ENCODE measurements at places on chromosomes 1 and 21. TPM values are rescaled to one million over a fixed set of nuclear protein-coding genes. Genes with fewer than 3 reads are reported as not detected.

The CELA3B gene
- total RNA-seq, result 6.7 TPM

The UBXN10 gene
- 19.2 TPM for total RNA-seq

The AZIN2 gene
- total RNA-seq, result 12.8 TPM

The NUF2 gene
- total RNA-seq, result 7.2 TPM

The WNT2B gene
- 5.5 TPM for total RNA-seq

The AGO4 gene
- total RNA-seq, result 18.9 TPM

The TSACC gene
- total RNA-seq, result not detected

The LINGO4 gene
- total RNA-seq, result 0.40 TPM

The ERG gene
- total RNA-seq, result 30.3 TPM

The PADI2 gene
- 2.1 TPM for total RNA-seq

DNA sequence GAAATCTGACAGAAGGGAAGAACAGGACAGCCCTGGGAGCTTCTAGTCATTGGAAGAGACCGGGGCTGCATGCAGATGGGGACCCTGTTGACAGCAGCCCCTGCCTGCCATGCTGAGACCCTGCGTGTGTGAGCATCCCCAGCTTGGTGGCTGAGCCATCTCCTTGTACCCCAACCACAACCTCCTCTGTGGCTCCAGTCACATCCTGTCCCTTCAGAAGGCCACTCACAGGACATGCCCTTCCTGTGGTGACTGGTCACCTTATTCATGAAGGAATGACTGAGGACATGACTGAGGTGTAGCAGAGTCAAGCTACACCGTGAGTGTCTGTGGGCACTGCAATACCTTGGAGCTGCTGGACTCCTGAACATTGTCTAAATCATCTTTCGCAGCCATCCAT lies 141.8 kb upstream of the ERRFI1 start:
- H3K27ac ChIP-seq, result peak overlapping the region; percentile 26
- DNase-seq, result no peak
- H3K4me3 ChIP-seq, result no peak overlapping the region

DNA sequence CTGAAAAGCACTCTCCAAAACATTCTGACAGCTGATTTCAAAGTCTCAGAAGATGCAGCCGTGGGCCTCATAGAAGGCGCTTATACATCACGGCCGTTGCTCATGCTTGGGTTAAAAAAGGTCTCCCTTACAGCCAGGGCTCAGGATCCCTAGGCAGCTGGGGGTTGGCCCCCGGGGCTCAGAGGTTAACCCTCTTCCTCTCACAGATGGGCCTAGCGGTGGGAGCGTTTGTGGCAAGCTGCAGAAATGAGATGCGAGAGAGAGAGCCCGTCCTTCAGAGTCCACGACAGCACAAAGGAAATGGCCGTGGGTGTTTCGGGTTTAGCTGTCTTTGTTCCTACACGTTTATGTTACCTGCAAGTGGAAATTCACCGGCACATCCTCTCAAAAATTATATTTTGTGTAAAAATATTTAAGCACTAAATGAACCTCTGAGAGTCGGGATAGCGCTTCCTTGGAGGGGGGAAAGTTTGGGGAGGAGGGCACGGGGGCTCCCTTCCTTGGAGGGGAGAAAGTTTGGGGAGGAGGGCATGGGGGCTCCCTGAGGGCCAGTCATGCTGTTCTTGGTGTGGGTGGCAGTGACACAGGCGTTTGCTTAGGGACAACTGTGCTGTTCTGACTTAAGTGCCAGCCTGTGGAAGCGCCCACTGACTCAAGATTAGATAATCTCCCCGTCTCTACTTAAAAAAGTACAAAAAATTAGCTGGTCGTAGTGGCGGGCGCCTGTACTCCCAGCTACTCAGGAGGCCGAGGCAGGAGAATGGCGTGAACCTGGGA lies 20.5 kb upstream of the PRDM15 start:
- no peaks in the 10 kb centered on the region for H3K27me3 ChIP-seq
- H3K4me3 ChIP-seq, result no peak overlapping the region
- H3K27ac ChIP-seq, result no peak overlapping the region
- DNase-seq, result no peak

- H3K27me3 ChIP-seq, result no peaks in the 10 kb centered on the region
- no peaks in the 10 kb centered on the region for H3K4me1 ChIP-seq
- no peak for DNase-seq
- H3K36me3 ChIP-seq, result no peaks in the 10 kb centered on the region
- no peak overlapping the region for H3K27ac ChIP-seq
- H3K4me3 ChIP-seq, result no peak overlapping the region
Observed at GRCh38 chr1:210214573-210215409, 17.8 kb upstream of the SERTAD4 start.

DNA sequence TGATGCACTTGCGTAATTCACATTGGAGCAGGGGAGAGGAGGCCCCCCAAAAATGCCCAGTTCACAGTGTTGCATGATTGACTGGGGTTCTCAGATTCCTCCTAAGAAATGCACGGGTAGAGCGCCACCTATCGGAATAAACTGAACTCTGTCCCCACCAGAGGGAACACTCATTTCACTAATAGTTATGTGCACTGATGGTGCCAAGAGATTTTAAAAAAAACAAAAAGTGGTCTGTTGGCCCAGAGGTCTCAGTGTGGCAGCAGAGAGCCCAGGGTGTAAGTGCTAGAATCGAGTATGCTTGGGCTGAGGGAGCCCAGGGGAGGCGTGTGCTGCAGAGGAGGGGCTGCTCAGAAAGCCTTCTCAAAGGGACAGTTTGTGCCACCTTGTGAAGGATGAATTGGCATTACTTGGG lies 6.9 kb downstream of the PINK1 start:
- no peak overlapping the region for H3K27ac ChIP-seq
- H3K36me3 ChIP-seq, result peaks cover 46% of the 10 kb centered on the region
- H3K4me3 ChIP-seq, result no peak overlapping the region
- DNase-seq, result peak; percentile 64
- H3K27me3 ChIP-seq, result no peaks in the 10 kb centered on the region

GRCh38 chr21:32352526-32352925 lies 40.3 kb downstream of the URB1 start:
- H3K27me3 ChIP-seq, result no peaks in the 10 kb centered on the region
- peaks cover 52% of the 10 kb centered on the region for H3K36me3 ChIP-seq
- H3K27ac ChIP-seq, result no peak overlapping the region
- H3K4me1 ChIP-seq, result no peaks in the 10 kb centered on the region
- DNase-seq, result no peak
- no peak overlapping the region for H3K4me3 ChIP-seq

DNA sequence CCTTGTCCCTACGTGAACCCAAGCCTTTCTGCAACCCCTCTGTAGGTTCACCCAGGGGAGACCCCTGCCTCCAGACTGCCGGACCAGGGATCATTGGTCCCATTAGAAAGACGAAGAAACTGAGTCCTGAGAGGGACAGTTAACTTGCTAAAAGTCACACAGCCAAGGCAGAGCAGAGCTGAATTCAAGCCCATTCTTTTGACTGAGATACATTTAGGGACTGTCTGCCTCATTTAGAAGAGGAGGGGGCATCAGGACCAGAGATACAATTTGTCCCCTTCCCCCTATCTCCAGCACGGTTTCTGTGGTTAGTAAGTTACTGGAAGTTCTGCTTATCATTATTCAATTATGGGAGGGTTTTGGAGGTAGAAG lies 19.1 kb downstream of the KCNQ4 start:
- H3K4me1 ChIP-seq, result peaks cover 22% of the 10 kb centered on the region
- no peaks in the 10 kb centered on the region for H3K27me3 ChIP-seq

GRCh38 chr1:204409836-204410687 lies 1.6 kb downstream of the PPP1R15B start:
- H3K36me3 ChIP-seq, result peaks cover 12% of the 10 kb centered on the region
- DNase-seq, result no peak
- no peaks in the 10 kb centered on the region for H3K27me3 ChIP-seq
- H3K4me1 ChIP-seq, result peaks cover 26% of the 10 kb centered on the region
- peak overlapping the region; percentile 92 for H3K4me3 ChIP-seq

DNA sequence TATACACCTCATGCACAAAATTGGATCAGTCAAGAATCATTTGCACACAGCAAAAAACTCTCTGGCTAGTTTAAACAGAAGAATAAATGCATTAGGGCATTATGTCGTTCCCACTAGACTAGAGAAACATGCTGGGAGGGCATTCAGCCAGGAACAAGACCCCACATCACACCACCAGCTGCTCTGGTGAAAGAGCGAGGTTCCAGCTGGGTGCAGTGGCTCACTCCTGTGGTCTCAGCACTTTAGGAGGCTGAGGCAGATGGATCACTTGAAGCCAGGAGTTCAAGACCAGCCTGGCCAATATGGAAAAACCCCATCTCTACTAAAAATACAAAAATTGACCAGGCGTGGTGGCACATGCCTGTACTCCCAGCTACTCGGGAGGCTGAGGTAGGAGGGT lies 52.1 kb upstream of the BACE2 start:
- no peak overlapping the region for H3K27ac ChIP-seq
- no peaks in the 10 kb centered on the region for H3K36me3 ChIP-seq
- no peaks in the 10 kb centered on the region for H3K27me3 ChIP-seq
- no peak overlapping the region for H3K4me3 ChIP-seq

GRCh38 chr1:231642618-231643017 lies 16.0 kb downstream of the DISC1 start:
- H3K36me3 ChIP-seq, result no peaks in the 10 kb centered on the region
- H3K27ac ChIP-seq, result no peak overlapping the region
- no peak overlapping the region for H3K4me3 ChIP-seq
- no peaks in the 10 kb centered on the region for H3K27me3 ChIP-seq

- H3K4me3 ChIP-seq, result no peak overlapping the region
- H3K27me3 ChIP-seq, result no peaks in the 10 kb centered on the region
- H3K27ac ChIP-seq, result no peak overlapping the region
Observed at GRCh38 chr1:40153073-40153770, 8.0 kb upstream of the RLF start.

- no peak for DNase-seq
- no peaks in the 10 kb centered on the region for H3K27me3 ChIP-seq
- peaks cover 6% of the 10 kb centered on the region for H3K36me3 ChIP-seq
- peak overlapping the region; percentile 93 for H3K27ac ChIP-seq
Observed at GRCh38 chr1:19208710-19209438, 1.2 kb downstream of the UBR4 start.

DNA sequence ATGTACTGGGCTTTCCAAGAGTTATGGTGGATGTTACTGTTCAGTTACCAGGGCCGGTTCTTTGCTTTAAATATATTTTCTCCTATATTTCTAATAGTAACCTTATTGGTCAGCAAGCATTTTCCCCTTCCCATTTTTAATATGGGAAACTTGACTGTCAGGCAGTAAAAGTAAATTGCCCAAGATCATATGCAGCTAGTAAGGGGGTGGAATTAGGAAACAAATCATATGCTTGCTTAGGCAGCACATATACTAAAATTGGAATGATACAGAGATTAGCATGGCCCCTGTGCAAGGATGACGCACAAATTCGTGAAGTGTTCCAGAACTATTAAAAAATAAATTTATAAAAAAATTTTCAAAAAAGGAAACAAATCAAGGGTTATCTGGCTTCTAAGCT lies 73.9 kb downstream of the PATJ start:
- H3K27ac ChIP-seq, result no peak overlapping the region
- no peaks in the 10 kb centered on the region for H3K4me1 ChIP-seq
- H3K27me3 ChIP-seq, result no peaks in the 10 kb centered on the region
- H3K36me3 ChIP-seq, result no peaks in the 10 kb centered on the region
- no peak overlapping the region for H3K4me3 ChIP-seq

GRCh38 chr1:224054611-224055010 lies 59.3 kb upstream of the FBXO28 start:
- no peaks in the 10 kb centered on the region for H3K4me1 ChIP-seq
- DNase-seq, result no peak

GRCh38 chr1:225735252-225736149 lies 42.1 kb upstream of the SRP9 start:
- no peak overlapping the region for H3K4me3 ChIP-seq
- peak overlapping the region; percentile 52 for H3K27ac ChIP-seq
- peak; percentile 90 for DNase-seq
- peaks cover 28% of the 10 kb centered on the region for H3K4me1 ChIP-seq
- no peaks in the 10 kb centered on the region for H3K27me3 ChIP-seq

DNA sequence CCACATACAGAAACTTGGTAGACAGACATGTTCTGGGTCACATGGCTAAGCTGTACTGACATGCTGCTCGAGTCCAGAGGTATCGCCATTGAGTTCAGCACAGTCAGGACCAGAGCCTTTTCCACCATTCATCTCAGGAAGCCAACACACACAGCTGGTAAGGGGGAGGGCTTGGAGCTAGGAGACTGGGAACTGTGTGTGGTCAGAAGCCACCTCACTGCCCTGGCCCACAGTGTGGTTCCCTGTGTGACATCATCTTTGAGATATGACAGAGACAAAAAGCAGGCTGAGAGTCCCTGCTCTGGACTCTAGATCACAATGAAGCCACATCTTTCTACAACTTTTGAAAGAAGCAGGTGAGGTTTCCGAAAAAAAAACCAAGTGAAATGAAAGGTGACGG lies 107.2 kb downstream of the SIM2 start:
- no peaks in the 10 kb centered on the region for H3K27me3 ChIP-seq
- no peaks in the 10 kb centered on the region for H3K36me3 ChIP-seq
- peak overlapping the region; percentile 7 for H3K4me3 ChIP-seq

GRCh38 chr1:220166853-220167252 lies 72.9 kb downstream of the IARS2 start:
- DNase-seq, result no peak
- H3K27ac ChIP-seq, result no peak overlapping the region

DNA sequence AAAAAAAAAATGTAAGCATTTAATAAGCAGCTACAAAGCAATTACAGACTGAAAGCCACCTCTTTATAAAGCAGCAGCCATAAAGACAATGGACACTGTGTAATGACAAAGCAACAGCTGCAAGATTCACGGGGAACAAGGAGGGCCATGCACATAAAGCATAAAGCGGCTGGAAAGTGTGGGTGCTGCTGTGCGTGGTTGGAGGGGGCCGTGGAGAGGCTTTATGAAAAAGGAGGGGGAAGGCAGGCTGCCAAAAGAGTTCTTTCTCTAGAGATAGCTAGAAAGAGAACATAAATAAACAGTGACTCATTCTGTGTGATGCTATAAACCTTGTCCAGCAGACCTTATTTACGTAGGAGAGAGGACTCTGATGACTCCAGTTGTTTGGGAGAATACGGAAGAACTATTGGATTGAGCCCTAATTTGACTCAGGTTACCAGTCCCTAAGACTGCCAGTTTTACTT lies 49.3 kb downstream of the ADAMTS1 start:
- peaks cover 4% of the 10 kb centered on the region for H3K4me1 ChIP-seq
- H3K27me3 ChIP-seq, result no peaks in the 10 kb centered on the region
- peak; percentile 90 for DNase-seq
- no peak overlapping the region for H3K4me3 ChIP-seq
- no peak overlapping the region for H3K27ac ChIP-seq

GRCh38 chr1:241163363-241163762 lies 193.6 kb downstream of the RGS7 start:
- H3K4me1 ChIP-seq, result no peaks in the 10 kb centered on the region
- H3K27ac ChIP-seq, result no peak overlapping the region
- no peak overlapping the region for H3K4me3 ChIP-seq
- DNase-seq, result no peak
- no peaks in the 10 kb centered on the region for H3K27me3 ChIP-seq

DNA sequence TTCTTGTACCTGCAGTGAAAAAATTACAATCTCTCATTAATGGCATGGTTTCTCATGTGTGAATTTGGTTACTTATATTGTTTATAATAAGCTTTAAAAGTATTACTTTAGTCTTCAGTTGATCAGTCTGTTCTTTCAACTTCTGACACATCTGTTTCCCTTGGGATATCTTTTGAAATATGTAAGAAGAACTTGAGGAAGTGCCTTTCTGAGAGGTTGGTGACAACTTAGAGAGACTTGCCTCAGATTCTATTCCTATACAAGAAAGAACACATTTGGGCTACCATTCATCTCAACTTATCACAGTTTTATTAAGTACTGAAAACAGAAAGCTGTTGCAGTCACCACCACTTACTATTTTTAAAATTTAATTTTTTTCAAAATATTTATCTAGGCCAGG lies 8.1 kb downstream of the AKNAD1 start:
- H3K4me3 ChIP-seq, result no peak overlapping the region
- no peaks in the 10 kb centered on the region for H3K27me3 ChIP-seq
- no peak for DNase-seq
- no peak overlapping the region for H3K27ac ChIP-seq
- H3K4me1 ChIP-seq, result no peaks in the 10 kb centered on the region

- H3K27ac ChIP-seq, result peak overlapping the region; percentile 47
- peaks cover 13% of the 10 kb centered on the region for H3K4me1 ChIP-seq
- DNase-seq, result peak; percentile 89
- H3K4me3 ChIP-seq, result no peak overlapping the region
Observed at GRCh38 chr1:209787551-209787950, 3.2 kb upstream of the C1orf74 start.

Data from lung (tissue), 17 donors.